ENCODE measurements at places on chromosomes 2 and 18.

DNA sequence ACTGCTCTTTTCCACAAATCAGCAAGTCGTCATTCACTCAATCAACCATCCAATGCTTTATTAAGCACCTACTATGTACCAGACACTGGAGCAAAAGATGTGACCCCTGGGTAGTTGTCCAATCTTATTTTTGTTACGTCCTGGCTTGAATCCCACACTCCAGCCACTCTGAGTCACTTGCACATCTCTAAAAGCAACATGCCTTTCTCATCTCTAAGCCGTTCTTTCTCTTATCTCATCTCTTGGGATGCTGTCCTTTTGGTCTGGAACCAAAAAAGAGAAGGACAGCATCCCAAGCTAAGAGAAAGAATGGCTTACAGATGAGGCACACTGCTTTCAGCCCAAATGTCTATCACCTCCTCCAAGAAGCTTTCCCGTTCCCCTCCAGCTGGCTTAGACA, 58.8 kb downstream of the RNF152 start:
- DNase-seq, result no peak

DNA sequence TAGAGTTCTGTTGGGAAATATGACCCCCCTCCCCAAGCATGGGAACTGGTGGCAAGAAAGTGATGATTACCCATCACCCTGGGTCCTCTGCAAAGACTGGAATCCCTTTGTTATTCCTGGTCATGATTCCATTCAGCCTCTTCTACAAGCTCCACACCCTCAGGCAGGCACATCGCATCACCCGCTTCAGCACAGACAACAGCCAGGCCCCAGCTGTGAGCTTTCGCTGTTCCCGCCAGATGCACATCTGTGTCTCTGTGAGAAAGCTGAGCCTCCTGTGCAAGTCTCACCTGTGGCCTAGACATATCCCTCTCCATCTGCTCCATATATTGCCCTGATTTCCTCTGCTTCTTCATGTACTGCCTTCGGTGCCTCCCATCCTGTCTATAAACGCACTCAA, 368.0 kb upstream of the RAB6C start:
- no peak for DNase-seq

GRCh38 chr18:26746826-26747475, 118.6 kb downstream of the AQP4 start:
- DNase-seq, result no peak

DNA sequence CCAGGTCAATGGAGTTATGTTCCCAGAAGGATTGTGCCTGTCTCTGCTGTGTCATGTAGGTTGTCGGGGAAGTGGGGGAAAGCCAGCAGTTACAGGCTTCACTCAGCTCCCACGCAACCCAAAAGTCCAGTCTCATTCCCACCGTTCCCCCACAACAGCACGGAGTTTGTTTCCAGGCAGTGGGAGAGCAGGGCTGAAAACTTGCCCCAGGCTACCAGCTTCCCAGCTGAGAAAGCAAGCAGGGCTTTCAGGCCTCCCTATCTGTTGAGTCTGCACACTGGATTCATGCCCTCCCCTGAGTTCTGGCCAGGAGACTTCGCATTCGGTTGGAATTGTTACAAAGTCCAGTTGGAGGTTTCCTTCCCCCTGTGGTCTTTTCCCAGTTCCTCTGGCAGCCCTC, 76.3 kb downstream of the TMX3 start:
- no peak for DNase-seq

DNA sequence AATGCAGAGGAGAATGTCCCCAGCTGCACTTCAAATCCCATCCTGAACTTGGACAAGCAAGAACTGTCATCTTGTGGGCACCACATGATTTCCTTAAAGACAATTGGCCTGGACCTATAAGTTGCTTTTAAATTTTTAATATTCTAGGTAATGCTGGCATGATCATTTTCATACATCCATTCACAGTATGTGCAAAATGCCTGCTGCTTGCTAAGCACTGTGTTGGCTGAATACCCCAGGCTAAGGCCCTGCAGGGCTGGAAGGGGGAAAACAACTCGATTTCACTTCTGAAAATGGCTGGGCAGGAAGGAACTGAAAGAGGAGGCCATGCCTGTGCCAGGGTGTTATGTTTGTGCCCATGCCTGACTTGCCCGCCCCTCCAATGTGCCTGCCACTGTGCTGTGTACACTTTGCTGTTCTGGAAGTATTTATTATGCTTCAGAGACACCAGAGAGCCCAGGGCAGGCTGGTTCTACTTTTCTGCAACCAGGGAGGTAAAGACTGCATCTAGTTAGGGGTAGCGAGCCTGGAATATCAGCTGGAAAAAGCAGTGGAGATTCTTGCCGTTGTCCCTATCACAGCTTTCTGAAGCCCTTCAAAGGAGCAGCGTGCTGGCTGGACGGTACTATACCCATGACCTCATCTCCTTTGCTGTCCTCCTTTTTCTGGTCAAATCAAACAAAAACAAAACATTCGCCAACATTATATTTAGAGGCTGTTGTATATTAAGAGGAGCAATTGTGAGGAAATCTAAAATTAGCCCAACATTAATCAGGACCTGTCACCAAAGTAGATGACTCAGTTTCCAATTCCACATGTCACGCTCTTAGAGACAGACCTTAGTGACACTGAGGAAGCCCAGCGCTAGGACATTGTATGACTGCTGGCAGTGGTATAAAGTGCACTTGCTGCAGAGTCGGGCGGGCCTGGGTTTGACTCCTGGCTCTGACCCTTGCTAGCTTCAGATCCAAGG, 158.1 kb downstream of the DDX1 start:
- no peak for DNase-seq

DNA sequence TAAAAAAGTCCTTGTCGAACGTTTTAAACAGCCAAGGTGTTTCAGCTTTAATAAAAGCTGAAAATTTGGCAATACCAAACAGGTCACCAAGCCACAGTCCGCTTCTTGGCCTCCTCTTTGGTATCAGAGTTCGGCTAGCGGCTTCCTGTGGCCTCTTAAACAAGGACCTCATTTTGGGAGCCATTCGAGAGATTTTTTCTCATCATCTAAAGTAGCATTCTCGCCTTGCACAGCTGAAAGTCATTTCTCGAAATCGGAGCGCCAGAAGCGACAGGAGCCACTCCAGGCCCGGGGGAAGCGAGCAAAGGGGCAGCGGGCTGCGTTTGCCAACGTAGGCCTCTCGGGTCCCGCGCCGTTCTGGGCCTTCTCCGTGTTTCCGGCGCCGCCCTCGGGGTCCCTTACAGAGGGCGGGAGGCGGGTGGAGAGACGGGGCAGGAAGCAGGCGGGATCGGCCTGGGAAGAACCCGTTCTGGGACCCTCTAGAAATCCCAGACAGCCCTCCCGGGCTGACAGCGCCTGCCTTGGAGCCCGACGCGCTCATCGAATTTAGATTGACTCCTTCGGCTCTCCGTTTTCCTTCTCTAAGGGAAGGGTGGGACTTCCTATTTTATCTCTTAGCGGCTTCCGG, 522 bp upstream of the ZNF407 start:
- peak; percentile 79 for DNase-seq

DNA sequence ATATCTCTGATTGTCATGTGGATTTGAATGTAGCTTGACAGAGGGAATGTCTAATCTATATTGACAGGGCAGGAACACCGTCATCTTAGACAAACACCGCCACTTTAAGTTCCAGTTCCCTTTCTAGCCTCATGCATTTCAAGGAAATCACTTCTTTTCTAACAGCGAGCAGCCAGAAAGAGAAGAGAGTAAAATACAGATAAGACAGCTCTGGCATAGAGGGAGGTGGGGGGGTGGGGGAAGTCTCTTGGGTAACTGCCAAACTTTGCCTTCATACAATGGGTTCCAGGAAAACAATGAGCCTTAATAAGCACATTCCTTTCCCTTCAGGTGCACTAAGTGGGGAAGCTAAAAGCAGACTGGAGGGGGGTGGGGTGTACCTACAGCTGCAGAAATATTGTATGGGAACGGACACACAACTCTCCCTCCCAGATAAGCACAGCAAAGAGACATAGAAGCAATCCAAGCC, 37.2 kb downstream of the CASP10 start:
- no peak for DNase-seq

- DNase-seq, result no peak
Observed at GRCh38 chr18:79987566-79987965, 797 bp downstream of the TXNL4A start.

GRCh38 chr2:232323328-232323650, 55.3 kb upstream of the ALPP start:
- no peak for DNase-seq

GRCh38 chr18:13580991-13581390, 145.4 kb downstream of the FAM210A start:
- no peak for DNase-seq

GRCh38 chr2:100959225-100959880, 42.7 kb upstream of the RPL31 start:
- no peak for DNase-seq

DNA sequence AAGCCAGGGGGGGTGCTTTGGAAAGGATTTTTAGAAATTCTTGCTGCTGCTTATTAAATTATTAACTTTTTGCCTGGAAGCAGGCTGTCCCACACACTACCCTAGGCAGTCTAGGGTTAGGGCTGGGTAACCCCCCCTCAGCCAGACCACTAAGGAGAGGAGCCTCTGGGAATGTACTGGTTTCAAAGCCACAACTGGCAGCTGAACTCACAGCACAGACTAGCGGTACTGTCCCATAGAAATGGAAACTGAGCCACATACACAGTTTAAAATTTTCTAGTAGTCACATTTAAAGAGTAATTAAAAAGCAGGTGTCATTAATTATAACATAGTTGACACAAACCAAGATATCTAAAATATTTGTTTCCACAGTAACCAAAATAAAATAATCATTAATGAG, 50.1 kb downstream of the SPRED2 start:
- no peak for DNase-seq

GRCh38 chr18:77015771-77016710, 116.5 kb downstream of the MBP start:
- no peak for DNase-seq

- DNase-seq, result no peak
Observed at GRCh38 chr2:56680971-56681631, 497.3 kb downstream of the CCDC85A start.

- no peak for DNase-seq
Observed at GRCh38 chr2:203751685-203752271, 45.3 kb downstream of the CD28 start.

- no peak for DNase-seq
Observed at GRCh38 chr2:218961229-218961628, 1.8 kb downstream of the CDK5R2 start.

GRCh38 chr2:71860381-71860926, 287.2 kb downstream of the CYP26B1 start:
- no peak for DNase-seq

- no peak for DNase-seq
Observed at GRCh38 chr18:8667846-8668245, 37.5 kb upstream of the MTCL1 start.

GRCh38 chr2:211347328-211347727, 790.9 kb downstream of the CPS1 start:
- no peak for DNase-seq

GRCh38 chr18:13629841-13630715, 96.3 kb downstream of the FAM210A start:
- DNase-seq, result peak; percentile 60

DNA sequence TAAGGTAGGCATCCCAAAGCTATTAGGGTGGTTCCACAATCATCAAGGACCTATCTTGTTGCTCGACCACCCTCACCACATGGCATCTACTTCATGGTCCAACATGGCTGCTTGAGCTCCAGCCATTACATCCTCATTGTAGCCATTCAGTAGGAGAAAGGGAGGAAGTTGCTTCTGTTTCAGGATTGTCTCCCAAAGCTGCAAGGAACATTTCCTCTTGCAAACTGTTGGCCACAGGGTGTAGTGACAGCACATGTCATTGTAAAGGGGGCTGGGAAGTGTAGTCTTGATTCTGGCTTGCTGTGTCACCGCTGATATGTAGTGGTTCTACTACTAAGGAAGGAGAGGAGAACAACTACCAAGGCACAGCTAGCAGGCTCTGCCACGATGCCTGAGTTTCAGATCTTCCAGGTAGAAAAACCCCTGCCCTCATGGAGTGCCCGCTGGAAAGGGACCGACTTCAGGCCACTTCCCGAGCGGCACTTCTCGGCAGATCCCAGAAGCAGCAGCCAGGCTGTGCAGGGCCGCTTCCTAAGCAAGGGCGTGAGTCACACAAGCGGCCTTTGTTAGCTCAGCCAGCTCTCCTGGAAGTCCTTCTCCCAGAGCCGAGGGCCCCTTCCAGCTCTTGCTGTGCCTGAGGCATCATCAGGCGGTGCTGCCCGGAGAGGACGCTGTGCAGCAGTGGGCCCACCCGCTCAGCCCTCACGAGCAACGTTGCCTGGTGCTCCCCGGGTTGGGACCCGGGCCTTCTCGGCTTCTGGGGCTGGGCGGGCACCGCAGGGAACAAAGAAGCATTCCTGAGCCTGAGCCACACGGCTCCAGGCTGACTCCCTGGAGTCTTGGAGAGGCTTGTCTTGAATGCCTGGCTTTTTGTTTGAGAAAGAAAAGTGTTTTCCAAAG, 58.2 kb downstream of the HS6ST1 start:
- DNase-seq, result no peak

- no peak for DNase-seq
Observed at GRCh38 chr2:14743861-14744260, 111.3 kb downstream of the LRATD1 start.

DNA sequence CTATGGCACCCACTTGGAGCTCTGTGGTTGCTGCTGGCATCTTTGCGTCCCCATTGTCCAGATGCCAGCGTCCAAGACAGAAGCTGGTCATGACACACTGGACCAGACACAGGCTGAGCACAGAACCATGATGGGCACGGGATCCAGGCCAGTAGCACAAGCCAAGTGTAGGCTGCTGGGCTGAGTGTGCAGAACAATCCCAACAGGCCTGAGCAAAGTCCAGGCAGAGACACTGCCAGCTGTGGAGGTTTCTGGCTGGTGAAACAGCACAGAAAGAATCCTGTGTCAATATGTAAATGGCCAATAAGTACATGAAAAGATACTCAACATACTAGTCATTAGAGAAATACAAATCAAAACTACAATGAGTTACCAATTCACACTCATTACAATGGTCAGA, 705.4 kb downstream of the METTL4 start:
- no peak for DNase-seq

- no peak for DNase-seq
Observed at GRCh38 chr2:222302178-222303018, 3.6 kb upstream of the PAX3 start.

GRCh38 chr2:227376656-227377396, 2.3 kb downstream of the TM4SF20 start:
- no peak for DNase-seq

GRCh38 chr18:10354890-10355289, 99.5 kb upstream of the APCDD1 start:
- no peak for DNase-seq

GRCh38 chr18:75071484-75071785, 137.5 kb downstream of the PTGR3 start:
- DNase-seq, result no peak

- DNase-seq, result no peak
Observed at GRCh38 chr2:5839550-5839949, 147.4 kb downstream of the SOX11 start.

GRCh38 chr2:120020554-120020953, 7.7 kb downstream of the EPB41L5 start:
- DNase-seq, result no peak

DNA sequence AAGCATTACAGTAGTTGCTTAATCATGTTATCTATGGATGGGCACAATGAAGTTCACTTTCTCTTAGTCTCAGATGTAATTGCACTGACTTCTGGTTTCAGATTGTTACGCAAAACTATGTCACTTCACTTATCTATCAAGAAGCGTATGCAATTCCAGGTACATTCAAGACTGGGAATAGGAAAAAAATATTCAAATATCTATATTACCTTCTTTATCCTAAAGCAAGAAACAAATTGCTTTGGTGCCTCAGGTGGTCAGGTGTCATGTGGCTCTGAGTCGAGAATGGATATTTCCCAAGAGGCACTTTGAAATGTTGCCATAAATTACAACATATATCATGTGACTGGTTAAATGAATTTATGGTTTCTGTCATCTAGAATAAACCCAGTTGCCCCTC, 318.6 kb downstream of the SS18 start:
- no peak for DNase-seq

Measured in stimulated activated naive CD8-positive, alpha-beta T cell treated with anti-CD3 and anti-CD28 coated beads, Interleukin-15, Interleukin-2, amounts not matched to agents 100 U/mL and 50 U/mL, for 24 hours (primary cell).